ENCODE measurements at places on chromosomes 7 and 10.

GRCh38 chr10:132389433-132390169 is 7.4 kb upstream of the PWWP2B start:
- DNase-seq, result peak; percentile 89

- no peak for DNase-seq
Observed at GRCh38 chr7:127107601-127108007, 145.1 kb downstream of the GRM8 start.

DNA sequence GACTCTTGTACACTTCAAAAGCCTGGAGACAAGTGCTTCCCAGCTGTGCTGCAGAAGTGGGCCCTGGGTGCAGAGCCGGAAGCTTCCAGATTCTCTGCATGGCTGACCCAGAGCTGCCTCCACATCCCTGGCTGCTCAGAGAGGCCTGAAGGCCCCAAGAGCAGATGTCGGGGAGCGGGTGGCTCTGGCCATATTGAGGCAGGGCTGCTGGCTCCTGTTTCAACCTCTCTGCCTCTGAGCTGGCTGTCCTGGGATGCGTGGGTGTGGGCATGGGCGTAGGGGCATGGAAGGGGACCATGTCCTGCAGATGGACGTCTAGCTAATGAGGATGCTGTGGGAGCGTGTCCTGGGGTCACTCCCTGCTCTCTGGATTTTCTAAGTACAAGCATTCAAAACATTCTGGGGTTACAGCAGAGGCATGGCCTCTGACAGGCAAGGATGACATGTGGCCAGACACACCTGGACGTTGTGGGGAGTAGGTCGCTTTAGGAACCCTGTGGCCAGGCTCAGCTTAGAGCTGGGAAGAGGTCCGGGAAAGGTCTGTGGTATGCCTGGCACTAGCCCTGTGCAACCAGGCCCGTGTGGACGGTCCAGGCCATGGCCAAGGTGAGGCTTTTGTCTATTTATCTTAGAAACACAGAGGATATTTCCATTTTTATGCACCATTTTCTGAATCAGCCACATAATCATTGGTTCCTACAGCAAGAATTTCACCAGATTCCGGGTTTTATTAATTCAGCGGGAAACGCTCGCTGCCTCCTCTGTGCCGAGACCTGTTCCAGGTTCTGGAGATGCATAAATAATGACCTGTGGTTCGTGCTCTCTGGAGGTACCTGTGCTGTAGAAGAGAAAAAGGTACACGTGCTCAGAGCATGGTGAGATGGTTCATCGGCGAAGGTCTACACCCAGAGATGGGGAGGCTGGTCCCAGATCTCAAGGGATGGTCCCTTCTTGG is 361.1 kb downstream of the GLRX3 start:
- no peak for DNase-seq

- DNase-seq, result no peak
Observed at GRCh38 chr7:50474382-50475160, 24.4 kb upstream of the FIGNL1 start.

- no peak for DNase-seq
Observed at GRCh38 chr7:7789551-7789988, 71.2 kb upstream of the RPA3 start.
